ENCODE measurements at places on chromosomes 16 and 17.

GRCh38 chr16:79897453-79898146, 297.1 kb upstream of the MAF start:
- no peak for DNase-seq

- DNase-seq, result no peak
Measured at GRCh38 chr17:50556803-50557202, 3.7 kb upstream of the CACNA1G start.

DNA sequence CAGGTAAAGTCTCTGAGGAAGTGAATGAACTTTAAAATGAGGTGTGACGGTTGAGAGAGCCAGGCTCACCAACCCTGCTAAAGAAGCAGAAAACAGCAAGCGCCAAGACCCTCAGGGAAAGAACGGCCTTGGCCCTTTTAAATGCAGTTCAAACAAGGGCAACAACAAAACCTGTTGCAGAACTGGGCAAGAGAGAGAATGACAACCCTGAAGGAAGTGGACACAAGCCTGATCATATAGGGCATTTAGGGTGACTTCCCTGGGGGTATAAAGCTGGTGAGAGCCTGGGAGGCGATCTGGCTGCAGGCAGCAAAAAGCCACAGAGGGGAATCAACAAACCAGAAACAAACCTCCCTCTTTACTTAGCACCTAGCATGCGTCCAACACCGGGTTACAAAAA, 1.0 kb downstream of the CPPED1 start:
- no peak for DNase-seq

DNA sequence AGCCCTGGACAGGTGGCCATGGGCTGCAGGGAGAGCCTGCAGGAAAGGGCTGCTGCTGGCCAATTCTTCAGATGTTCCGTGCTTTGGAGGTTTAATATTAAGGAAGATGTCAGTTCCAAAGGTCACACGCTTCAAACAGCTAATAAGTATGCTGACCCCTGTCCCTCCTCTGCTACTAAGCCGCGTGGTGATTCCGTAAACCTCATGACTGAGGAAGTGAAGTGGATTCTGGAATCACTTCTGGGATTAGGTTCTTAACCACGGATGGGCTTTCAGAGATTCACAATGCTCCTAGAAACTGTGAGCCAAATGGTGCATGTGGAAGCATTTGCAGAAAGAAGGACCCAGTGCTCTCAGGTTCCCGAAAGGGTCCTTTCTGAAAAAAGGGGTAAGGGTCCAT, 28.5 kb upstream of the ERN1 start:
- DNase-seq, result no peak

GRCh38 chr16:11130978-11131665, 124.9 kb downstream of the SOCS1 start:
- no peak for DNase-seq

- DNase-seq, result no peak
Measured at GRCh38 chr17:60442271-60443173, 20.2 kb downstream of the CHCT1 start.

GRCh38 chr17:59331929-59332748, 684 bp downstream of the YPEL2 start:
- no peak for DNase-seq

- DNase-seq, result no peak
Measured at GRCh38 chr17:82356845-82357355, 2.1 kb upstream of the TEX19 start.

GRCh38 chr17:76982408-76983074, 114.3 kb downstream of the MGAT5B start:
- no peak for DNase-seq

- no peak for DNase-seq
Measured at GRCh38 chr16:31213877-31214707, at the start of gene TRIM72. Gene TRIM72, plus strand, starts transcription at chr16:31214119. Its CDS starts 620 bp downstream, at chr16:31214739.

DNA sequence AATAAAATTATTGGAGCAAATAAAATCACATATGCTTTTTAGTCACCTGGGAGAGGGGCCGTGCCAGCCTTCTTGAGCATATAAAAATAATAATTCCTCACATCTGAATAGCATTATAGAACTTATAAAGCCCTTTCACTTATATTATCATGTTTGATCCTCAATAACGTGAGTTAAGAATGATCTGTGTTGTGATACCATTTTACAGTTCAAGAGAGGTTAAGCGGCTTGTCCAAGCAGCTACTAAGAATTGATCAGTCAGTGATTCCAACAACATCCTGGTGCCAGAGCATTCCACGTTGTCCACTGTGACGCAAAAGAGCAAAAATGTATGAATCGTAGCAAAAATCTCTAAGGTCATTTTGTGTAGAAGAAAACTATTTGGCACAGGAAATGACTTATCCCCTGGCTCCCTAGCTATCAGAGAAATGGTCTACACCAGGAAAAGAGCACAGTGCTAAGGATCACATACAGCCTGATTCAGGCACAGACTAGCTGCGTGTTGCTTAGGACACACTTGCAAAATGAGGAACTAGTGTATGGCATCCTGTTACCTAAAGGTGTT, 33.0 kb downstream of the ANKFN1 start:
- DNase-seq, result no peak

Measured in stimulated activated CD4-positive, alpha-beta T cell treated with anti-CD3 and anti-CD28 coated beads, TNF-alpha, amount 100 ng/mL, for 4 hours (primary cell).